ENCODE measurements at places on chromosomes 1 and 21.
A peak's percentile ranks its signal among the peaks of the same experiment; 100 is the strongest.

DNA sequence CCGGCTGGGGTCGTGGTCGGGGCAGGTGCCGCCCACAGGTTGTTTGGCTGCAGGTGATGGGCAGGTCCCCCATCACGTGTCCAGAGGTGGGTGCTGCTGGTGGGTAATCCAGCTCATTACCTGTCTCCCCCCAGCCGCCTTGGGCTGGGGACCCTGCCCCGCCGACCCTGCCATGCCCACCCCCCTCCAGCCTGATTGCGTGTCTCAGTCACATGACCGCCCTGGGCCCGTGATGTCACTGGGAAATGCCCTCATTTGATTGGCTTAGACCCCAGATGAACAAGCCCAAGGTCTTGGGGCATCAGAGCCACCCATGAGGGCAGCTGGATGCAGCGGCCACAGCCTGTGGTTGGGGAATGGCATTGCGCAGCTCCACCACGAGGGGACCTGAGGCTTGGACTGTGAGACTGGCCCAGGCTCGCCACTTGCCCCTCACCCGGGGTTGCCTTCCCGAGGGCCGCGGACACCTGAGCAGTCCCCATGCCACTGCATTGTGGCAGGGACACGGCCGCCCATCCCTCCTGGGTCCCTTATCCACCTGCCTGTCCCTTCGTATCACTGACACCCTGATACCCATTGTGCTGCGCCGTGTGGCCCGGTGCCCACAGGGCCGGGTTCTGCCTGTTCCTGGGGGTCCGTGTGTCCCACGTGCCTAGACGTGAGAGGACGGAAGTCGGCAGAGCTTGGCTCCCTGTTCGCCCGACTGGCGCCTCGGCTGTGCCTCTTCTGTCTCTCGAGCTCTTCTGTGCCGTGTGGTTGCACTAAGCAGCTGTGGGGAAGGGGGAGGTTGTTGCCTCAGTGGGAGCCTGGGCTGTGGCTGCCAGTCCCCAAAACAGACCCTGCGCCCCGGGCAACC lies 68.0 kb downstream of the FAAP20 start:
- no peak for DNase-seq

DNA sequence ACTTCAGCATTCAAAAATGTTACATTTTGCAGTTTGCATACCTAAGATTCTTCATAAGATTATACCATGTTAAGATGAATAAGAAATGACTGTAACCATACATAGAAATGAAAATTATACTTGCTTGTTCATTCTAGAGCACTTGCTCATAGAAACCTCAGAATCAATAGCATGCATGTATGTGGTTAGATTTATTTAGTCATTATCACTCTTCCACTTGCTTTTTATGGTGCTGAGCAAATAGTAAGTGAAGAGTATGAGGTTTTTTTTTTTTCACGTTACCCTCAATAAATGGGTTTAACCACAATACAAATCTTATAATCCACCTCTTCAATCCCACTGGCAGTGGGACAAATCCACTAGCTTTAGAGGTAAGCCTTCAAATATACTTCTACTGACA lies 84.7 kb downstream of the LRRC53 start:
- no peak for DNase-seq

DNA sequence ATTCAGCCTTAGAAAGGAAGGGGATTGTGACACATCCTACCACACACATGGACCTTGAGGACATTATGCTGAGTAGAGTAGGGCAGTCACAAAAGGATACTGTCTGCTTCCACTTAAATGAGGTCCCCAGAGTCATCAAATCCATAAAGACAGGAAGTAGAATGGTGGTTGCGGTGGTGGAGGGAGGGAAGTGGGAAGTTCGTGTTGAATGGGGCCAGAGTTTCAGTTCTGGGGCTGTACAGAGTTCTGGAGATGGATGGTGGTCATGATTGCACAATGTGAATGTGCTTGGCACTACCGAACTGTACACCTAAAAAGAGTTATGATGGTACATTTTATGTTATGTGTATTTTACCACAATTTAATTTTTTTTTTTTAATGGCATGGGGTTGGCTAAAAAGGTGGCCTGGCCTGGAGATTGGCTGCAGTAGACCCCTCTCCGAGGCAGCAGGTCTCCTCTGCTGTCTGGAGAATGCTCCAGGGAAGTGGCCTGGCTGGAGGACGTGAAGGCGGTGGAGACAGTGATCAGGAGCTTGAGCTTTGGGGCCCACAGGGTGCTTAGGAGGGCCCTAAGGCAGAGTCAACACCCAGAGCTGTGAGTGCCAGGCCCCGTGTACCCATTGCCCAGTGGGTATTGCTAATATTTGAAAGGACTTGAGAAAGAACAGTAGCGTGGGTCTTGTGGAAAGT lies 30.4 kb downstream of the IFNGR2 start:
- DNase-seq: no peak

DNA sequence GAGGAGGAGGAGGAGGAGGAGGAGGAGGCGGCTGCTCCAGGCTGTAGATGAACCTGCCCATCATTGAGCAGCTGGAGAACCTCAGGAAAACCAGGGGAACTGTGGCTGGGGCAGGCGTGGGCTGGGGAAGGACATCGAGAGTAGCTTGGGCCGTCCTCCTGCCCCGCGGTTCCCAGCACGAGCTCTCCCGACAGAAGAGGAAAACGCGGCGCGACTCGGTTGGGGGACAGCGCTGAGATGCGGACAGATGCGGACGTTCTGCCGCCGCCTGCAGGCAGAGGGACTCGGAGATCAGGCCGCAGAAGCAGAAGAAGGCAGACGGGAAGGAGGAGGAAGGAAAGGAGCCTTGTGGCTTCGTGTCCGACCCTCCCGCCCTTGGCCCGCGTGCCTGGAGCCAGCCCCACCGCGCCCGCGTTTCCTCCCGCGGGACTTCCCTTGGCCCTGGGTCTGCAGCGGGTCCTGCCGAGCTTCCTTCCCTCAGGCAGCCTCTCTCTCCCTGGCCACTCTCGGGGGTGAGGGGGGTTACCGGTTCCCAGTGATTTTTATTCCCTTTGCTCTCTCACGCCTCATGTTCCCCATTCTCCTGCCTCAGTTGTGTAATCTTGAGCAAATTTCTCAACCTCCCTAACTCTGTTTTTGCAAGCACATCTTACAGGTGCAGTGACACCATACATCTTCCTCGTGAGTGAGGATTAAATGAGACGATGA lies 1.7 kb upstream of the TNFRSF9 start:
- peak; percentile 7 for DNase-seq

- peak; percentile 25 for DNase-seq
Observed at GRCh38 chr1:156480411-156481192, 20.0 kb downstream of the MEF2D start.

GRCh38 chr1:162541619-162542141 lies 19.8 kb upstream of the UAP1 start:
- no peak for DNase-seq

DNA sequence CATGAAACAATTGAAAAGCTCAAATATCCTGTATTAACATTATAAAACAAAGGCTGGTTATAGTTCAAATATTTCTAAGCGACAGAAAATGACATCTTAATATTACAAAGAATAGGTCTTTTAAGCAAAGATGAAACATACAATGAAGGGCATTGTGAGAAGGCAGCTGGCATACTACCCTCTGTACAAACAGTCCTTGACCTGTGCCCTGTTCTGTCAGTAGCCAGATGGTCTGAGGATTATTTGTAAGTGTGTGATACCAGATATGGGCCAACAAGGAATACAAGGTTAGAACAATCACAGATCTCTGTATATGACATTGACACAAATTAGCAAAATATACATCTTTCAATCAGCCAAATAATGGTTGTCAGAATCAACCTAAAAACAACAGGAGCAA lies 1350.4 kb downstream of the AMY1C start:
- DNase-seq: no peak

DNA sequence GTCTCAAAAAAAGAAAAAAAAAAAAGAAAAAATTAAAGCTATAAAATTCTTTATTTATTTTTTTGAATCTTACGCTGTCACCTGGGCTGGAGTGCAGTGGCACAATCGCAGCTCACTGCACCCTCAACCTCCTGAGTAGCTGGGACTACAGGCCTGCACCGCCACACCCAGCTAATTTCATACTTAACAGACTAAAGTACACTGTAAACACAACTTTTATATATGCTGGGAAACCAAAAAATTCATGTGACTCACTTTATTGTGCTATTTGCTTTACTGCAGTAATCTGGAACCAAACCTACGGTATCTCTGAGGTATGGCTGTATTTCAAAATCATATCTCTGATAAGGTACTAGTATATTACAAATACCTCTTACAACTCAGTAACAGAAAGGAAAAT lies 40.3 kb downstream of the HSF2BP start:
- DNase-seq: no peak

DNA sequence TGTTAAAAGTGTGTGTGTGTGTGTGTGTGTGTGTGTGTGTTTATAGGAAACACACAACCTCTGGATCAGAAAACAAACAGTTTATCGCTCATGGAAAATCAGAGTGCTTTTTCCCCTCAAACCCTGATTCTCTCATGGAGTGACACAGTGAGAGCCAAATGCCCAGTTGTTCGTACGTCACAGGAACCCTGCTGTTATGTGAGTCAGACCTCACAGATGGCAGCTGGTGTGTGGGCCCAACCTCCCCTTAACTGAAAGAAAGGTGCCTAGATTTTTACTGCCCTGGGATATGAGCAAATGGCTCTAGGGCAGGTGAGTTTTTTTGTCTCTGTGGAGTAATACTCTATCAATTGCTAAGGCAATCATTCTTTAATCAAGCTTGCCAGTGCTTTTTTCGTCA lies 1788.1 kb downstream of the BRINP3 start:
- no peak for DNase-seq

DNA sequence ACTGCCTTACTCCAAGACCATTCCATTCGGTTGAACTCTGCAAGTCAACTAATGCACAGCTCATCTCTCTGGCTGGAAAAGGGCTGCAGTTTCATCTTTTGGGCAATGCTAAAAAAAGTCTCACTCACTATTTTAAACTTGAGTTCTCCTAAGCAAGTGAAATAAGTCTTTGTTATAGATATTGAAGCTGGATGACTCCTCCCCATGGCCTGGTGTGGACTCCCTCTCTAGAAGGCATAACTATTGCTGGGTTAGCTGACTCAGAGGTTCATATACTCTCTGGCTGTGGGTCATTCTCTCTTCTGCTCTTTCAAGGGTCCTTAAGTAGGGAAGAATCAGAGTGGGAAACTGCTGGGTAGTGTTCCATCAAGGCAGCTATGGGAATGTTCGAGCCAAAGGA lies 88.0 kb downstream of the XCL2 start:
- no peak for DNase-seq

DNA sequence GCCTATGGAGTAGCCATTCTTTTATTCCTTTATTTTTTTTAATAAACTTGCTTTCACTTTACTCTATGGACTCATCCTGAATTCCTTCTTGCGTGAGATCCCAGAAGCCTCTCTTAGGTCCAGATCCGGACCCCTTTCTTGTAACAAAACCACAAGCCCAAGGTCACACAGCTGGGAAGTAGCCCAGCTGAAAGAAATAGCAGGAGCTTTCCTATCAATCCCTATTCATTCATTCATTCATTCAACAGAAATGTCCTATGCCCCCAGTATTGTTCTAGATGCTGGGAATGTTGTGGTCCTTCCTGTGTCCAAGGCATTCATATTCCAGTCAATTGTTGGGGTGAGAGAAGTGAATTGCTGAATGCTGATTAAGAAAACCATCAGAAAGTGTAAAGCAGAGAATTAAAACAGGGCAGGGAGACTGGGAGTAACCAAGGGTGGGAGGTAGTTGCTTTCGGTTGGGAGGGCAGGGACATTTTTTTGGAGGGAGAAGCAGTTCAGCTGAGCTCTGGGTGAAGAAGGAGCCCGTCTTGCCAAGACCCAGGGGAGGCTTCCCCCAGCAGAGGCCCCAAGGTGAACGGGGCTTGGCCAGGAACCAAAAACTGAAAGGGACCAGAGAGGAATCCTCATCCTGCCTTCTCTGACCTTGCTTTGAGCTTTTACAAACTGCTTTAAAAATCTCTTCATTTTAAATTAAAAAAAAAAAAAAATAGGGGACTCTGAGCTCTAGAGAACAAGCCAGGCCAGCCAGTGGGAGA lies 10.8 kb downstream of the PLA2G2D start:
- no peak for DNase-seq

GRCh38 chr1:44049839-44050238 lies 18.6 kb upstream of the SLC6A9 start:
- DNase-seq: no peak

- DNase-seq: no peak
Observed at GRCh38 chr1:42971841-42972291, 13.2 kb upstream of the SLC2A1 start.

DNA sequence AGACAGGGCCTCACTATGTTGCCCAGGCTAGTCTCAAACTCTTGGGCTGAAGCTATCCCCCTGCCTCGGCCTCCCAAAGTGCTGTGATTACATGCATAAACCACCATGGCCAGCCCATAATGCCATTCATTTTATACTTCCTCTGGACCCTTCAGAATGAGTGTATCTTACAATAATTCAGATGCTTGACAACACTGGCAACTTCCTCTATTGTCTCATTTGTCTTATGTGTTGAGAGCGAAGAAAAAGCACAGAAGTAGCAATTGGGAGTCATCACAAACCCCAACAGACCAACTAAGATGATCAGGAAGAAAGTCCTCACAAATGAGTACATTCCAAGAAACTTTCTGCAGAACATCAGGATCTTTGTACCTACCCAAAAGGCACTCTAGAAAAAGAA lies 191.9 kb downstream of the RERE start:
- DNase-seq: no peak

GRCh38 chr1:192557841-192558595 lies 17.6 kb upstream of the RGS1 start:
- no peak for DNase-seq

DNA sequence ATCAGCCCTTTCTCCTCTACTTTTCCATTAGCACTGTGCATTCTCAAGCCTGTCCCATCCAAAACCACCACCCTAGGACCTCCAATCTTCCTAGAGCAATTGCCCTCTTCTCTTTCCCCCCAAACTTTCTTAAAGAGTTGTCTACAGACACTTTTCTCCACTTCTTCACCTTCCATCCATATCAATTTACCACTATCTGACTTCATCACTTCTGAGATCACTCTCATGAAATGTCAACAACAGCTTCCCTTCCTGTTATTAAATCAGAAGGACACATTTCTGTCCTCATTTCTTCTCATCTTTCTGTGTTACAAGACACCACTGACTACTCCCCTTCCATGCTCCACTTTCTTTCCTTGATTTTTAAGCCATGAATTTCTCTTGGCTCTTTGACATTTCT lies 36.0 kb upstream of the CFAP298 start:
- DNase-seq: no peak

- no peak for DNase-seq
Observed at GRCh38 chr1:230504310-230504709, 78.2 kb upstream of the PGBD5 start.

GRCh38 chr1:225812488-225813213 lies 2.7 kb downstream of the EPHX1 start:
- DNase-seq: no peak

DNA sequence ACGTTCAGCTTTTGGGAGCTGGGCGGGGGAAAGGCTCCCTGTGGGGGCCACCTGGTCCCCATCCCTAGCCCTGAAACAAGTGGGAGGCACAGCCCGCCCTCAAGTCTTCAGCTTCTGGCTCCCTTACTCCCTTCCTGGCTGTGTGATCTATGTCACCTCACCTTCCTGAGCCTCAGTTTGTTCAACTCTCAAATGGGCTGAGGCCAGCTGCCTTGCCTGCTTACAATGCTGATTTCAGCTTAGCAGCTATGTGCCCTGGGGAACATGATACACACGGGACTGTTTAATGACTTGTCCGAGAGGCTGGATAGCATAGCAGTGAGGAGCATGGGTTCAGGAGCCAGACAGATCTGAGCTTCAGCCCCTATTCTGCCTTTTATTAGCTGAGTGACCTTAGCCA lies 19.3 kb downstream of the GRHL3 start:
- no peak for DNase-seq
